Smooth muscle cell of the brain vasculature (primary cell): ENCODE measurements at places on chromosomes 5 and 9.
A peak's percentile ranks its signal among the peaks of the same experiment; 100 is the strongest.

DNA sequence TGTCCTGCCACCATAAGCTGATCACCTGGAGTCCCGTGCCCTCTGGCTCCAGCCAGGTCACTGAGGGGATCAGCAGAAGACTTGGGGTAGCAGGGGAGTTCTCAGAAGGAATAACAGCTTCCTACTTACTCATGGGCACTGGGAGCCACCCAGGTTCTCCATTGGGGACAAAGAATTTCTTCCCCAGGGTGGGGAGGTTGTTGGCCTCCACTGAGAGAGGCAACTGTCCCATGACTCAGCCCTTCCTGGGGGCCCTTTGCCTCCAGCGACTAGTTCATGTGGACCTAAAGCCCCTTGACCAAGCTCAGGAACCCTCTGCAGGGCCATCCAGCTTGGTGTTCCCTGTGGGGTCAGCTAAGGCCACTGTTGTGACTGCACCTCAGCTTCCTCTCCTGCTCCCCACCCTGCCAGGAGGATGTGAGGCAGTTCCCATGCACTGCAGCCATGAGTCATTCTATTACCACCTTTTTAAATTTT is 175.0 kb downstream of the AUH start:
- no peak for DNase-seq

DNA sequence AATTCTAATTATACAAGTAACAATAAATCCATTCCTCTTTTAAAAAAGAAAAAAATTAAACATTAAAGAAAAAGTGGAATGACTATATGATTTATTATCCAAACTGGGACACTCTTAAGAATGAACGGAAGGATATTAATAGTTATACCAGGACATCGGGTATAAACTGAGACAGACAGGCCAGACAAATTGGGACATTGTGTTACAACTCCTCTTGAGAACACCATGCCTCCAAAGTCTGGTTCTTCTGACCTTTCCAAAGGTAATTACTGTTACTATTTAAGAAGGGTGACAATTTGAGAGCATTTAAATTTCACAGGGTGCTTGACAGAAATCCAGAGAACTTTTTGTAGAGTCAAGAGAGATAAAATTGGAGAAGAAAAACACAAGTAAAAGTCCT is 132.1 kb upstream of the MARCHF11 start:
- DNase-seq: no peak

DNA sequence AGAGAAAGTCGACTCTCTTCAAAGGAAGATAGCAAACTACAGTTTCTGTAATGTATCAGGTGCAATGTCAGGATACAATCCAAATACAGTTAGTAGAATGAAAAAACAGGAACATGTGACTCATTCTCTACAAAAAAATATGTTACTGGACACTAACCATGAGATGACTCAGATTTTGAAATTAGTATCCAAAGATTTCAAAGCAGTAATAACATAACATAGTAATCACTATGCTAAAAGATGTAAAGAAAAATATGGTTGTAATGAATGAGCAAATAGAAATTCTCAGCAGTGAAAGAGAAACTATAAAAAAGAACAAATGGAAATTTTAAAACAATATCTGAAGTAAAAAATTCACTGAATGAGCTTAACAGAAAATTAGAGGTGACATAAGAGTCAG is 42.3 kb downstream of the SHOC1 start:
- no peak for DNase-seq

GRCh38 chr5:150130493-150130922 is 25.1 kb downstream of the PDGFRB start:
- DNase-seq: no peak

GRCh38 chr5:142644640-142645361 is 41.1 kb downstream of the FGF1 start:
- peak; percentile 70 for DNase-seq

DNA sequence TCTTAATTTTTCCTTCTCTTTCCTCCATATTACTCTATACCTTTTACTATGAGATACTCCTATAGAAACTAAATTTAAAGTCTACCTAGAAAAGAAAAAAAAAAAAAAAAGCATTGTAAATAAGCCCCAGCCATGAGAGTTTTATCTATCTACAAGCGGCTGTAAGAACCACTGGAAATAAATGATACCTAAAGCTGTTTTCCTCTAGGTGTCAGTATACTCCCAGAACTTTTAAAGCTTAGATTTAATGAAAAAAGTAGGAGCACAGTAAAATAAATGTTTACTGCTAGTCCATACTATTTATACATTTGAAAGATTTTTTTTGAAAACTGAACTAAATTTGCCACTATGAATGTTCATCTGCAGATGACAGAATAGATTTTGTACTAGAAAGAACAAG is 26.2 kb downstream of the TYRP1 start:
- DNase-seq: peak; percentile 6

DNA sequence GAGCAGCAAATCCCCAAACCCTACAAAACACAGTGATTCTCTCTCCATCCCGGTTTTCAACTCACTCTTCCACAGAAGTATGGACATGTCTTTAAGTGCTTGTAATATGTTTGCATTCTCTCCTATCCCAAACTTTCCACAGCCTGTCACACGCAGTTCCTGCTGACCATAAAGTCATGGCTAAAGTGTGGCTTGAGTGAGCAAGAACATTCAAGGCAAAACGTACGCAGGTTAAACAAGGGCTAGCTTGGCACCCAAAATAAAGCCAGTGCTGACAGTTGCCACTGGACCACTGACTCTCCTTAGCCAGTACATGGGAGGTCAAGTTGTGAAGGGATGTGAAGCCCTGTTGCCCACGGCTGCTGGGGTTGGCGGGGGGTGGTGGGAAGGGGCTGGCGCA is 211.1 kb upstream of the IRX1 start:
- no peak for DNase-seq

- no peak for DNase-seq
Observed at GRCh38 chr9:70466976-70467561, 52.6 kb upstream of the KLF9 start.
